ENCODE measurements at places on chromosomes 3 and 15. TPM values are rescaled to one million over a fixed set of nuclear protein-coding genes. Genes with fewer than 3 reads are reported as not detected.
A peak's percentile ranks its signal among the peaks of the same experiment; 100 is the strongest.

GRCh38 chr15:57667171-57667849 is 39.2 kb upstream of the POLR2M start:
- DNase-seq = peak; percentile 58

- no peak for DNase-seq
Measured at GRCh38 chr15:84112025-84112424, 123.5 kb upstream of the GOLGA6L4 start.

- no peak for DNase-seq
Measured at GRCh38 chr3:114089675-114090074, 33.1 kb downstream of the QTRT2 start.

DNA sequence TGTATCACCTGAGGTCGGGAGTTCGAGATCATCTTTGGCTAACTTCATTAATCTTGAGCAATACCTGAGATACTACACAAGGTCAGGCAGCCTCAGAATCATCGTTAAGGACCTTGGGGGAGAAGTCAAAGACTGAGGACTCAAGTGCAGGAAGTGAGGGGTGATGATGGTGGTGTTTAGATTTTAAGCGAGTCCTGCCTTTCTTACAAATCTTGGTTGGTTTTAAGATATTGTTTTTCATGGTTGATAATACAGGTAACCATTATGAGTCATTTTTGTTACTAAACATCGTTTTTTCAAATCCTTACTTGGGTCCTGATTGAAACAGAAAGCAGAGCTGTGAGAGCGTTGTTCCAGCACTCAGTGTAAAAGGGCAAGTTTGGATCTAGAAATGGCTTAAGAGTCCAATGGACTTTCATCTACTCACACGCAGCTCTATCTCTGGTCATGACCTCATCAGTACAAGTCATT is 4.1 kb downstream of the RASGRP1 start:
- DNase-seq = no peak

- DNase-seq = no peak
Measured at GRCh38 chr15:65773386-65774111, 18.5 kb downstream of the DENND4A start.

DNA sequence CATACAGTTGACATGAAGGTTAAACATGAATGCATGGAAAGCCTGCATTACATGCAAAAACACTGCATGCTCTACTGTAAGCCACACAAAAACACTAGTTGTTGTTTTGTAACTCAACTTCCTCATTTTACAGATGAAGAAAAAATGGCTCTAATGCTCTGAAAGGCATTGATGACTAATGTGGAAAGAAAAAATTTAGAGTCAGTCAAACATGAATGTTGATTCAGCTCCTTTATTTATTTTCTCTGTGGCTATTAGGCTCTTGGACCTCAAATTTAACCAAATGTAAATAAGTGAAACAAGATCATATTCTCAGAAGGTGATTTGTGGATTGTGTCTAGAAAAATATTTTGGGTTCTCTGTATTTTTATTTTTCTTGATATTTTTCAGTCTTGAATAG is 336.7 kb upstream of the ZNF717 start:
- no peak for DNase-seq

DNA sequence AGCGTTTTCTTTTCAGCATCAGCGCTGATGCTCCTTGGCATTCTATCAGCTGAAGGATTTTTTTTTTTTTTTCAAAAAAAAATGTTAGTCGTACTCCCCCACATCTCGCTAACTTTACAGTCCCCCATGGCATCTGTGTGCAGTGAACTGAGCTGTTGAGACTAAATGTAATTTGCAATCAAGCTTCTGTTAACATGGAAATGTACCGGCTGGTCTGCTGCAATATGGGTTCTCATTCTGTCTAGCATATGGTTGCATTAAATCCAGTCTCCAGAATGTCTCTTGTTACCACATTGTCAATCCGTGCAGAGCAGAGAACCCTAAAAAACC is 32.2 kb upstream of the TPRG1 start:
- DNase-seq = no peak

DNA sequence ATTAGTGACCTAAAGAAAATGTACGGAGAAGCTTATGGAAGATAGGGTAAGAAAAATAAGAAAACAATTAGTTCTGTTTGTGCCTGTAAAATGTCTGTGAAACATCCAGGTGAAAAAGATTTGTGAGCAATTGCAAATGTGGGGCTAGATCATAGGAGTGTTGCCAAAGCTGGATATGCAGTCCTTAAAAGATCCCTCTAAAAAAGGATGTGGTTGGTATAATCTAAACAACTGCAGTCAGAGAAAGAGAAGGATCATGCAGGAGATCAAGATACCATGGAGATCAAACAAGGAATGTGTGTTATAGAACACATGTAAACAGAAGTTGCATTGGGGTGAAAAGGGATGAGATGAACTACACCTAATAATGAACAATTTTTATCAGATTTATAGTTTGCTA is 116.8 kb downstream of the ALCAM start:
- no peak for DNase-seq

Gene PPM1L
- total RNA-seq = 0.99 TPM

Gene MUSTN1
- total RNA-seq = 0.20 TPM

Gene FBN1
- total RNA-seq = 69.0 TPM
